ENCODE measurements at places on chromosomes 12 and 14.

DNA sequence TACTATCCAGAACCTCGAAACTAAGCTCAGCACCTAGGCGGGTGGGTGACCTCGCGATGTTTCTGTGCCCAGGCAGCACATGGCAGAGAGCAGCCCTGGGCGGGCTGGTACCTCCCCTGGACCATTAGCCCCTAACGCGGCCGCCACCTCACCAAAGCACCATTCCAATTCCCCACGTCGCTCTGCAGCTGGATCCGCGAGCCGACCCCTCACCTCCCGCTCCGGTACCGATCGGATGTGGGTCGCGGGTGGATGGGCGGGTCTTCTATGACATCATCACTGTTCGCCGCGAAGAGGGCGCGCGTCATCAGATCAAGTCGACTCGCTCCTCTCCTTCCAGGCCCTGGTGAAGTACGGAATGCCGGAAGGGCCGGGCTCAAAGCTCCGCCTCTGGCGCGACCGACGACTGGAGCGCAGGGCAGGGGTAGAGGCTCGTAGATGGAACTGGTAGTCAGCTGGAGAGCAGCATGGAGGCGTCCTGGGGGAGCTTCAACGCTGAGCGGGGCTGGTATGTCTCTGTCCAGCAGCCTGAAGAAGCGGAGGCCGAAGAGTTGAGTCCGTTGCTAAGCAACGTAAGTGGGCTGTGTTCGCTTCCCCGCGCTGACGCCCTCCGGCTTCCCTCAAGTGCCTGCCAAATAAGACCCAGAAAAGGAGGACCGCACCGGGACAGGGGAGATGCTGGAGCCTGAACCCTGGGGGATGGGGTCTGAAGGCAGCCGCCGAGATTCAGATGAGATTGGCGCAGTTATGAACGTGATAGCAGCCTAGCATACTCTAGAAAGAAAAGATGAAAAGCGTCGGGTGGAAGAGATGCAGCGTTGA lies at the start of the genes SLC38A6 and TRMT5:
SLC38A6 (plus strand) TSS at position 435 of the 822 bp plus-strand sequence; CDS start at position 468, 33 bp downstream.
TRMT5 (minus strand) TSS at position 269 of the 822 bp plus-strand sequence; CDS start at position 163, 106 bp downstream.
- peak; percentile 85 for ATAC-seq

DNA sequence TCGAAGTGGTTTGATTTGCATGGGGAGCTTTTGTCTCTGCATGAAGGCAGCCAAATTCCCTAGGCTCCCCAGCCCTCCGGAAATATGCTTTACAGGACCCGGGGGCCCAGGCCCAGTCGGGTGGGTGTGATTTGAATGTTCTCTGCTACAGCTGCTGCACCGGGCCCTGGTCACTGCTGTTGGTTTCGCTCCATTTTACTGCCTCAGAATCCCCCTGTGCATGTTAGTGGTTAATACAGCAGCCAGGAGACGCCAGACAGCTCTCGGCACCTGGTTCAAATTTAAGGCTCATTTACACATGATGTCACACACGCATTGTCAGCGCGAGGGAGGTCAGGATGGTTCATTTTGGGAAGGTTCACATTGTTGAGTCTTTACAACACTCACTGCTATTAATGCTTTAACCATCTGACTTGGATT lies 99.6 kb downstream of the SLC38A6 start:
- ATAC-seq, result no peak

- no peak for ATAC-seq
Measured at GRCh38 chr12:8987163-8987562, 2.2 kb upstream of the KLRG1 start.

DNA sequence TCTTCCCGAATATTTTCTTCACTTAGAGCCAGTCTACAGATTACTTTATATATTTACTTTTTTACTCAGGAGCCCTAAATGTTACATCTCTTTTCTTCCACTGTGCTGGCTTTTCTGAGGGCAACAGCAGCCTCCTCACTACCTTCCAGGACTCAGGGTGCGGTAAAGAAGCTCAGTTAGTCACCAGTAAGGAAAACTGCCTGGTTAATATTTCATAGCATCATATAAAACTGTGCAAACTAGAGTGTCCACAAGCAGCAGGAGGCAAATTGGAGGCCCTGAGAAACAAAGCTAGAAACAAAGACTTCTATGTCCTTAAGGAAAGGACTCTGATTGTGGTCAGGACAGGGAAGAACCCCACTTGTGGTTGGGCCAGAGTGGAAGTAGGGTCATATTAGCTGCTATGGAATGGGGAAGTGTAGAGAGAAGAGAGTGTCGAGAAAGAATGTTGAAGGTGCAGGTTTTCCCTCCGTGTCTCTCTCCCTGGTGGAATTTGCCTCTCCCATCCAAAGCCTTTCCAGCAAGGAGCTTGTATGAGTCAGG lies 220.1 kb downstream of the SLC15A4 start:
- ATAC-seq, result no peak

DNA sequence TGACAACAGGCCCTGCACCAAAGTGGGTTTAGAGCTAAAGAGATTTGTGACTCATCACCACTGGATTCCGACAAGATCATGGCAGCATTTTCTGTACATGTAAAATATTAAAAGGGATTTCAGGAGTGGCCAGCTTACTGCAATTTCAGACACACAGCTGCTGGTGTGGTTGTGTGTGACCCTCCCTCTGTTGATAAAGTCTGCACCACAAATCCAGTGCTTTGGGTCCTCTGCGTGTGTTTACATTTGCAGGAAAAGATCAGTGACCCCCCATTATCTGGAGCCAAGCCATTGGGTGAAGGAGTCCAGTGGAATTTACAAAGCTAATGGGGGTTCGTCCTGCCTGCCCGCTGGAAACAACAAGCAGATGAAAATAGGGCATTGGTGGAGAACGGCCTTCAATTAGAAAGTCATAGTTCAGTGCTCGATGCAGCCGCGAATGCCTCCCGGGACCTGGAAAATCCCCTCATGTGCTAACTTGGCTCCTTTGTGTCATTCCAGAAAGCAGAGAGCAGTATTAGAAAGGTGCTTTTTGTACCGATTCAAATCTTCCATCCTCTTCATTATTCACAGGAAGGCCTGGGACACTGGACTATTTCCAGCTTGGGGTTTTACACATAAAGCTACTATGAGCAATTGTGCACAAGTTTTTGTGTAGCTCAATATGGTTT lies 188.5 kb upstream of the TMEM132C start:
- no peak for ATAC-seq

- ATAC-seq, result no peak
Measured at GRCh38 chr12:19223695-19224094, 94.2 kb downstream of the PLEKHA5 start.

GRCh38 chr12:108099073-108099472 lies 30.0 kb upstream of the WSCD2 start:
- no peak for ATAC-seq

GRCh38 chr12:100721169-100721568 lies 73.4 kb upstream of the ANO4 start:
- no peak for ATAC-seq

- ATAC-seq, result no peak
Measured at GRCh38 chr12:130707571-130707891, 8.6 kb downstream of the RIMBP2 start.

DNA sequence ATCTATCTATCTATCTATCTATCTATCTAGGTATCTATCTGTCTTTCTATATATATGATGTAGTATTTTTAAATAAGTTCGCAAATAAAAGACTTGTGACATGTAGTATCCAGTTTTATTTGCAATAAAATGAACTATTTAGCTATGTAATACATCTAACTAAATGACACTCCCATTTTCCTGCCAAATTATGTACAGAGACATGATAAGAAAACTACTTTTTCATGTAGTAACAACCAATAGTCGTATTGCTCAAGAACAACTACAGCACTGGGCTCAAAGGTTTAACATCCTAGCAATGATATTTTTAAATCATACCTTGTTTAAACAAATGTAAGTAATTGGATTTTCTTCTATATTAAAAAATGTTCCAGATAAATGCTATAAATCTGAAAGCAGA lies 55.5 kb upstream of the FLRT2 start:
- no peak for ATAC-seq

GRCh38 chr14:46581036-46581671 lies 70.4 kb downstream of the RPL10L start:
- ATAC-seq, result no peak

GRCh38 chr12:127113945-127114344 lies 1153.0 kb upstream of the TMEM132C start:
- no peak for ATAC-seq

GRCh38 chr12:111100003-111100402 lies 179.6 kb upstream of the MYL2 start:
- ATAC-seq, result no peak

- ATAC-seq, result no peak
Measured at GRCh38 chr12:12744546-12745305, 27.6 kb downstream of the CDKN1B start.

- no peak for ATAC-seq
Measured at GRCh38 chr14:30296931-30297405, 262.0 kb upstream of the G2E3 start.

GRCh38 chr14:95468448-95469133 lies 47.9 kb downstream of the SYNE3 start:
- ATAC-seq, result no peak

DNA sequence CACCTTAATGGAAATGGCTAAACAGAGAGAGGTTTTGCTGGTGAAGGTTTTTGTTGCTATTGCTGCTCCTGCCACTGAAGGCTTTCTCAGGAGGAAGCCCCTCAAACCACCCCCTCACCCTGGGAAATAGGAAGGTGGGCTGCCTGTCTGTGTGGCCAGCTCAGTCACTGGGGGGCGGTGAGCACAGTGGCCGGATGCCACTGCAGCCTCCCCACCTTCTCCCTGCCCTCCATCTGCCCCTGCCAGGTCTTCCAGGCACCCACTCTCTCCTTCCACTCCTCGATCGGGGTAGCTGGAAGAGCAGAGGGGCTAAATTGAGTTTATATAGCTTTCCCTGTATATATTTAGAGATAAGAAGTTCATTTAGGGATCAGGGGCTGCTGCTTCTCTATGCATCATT lies 80.8 kb downstream of the PAPOLA start:
- ATAC-seq, result no peak

DNA sequence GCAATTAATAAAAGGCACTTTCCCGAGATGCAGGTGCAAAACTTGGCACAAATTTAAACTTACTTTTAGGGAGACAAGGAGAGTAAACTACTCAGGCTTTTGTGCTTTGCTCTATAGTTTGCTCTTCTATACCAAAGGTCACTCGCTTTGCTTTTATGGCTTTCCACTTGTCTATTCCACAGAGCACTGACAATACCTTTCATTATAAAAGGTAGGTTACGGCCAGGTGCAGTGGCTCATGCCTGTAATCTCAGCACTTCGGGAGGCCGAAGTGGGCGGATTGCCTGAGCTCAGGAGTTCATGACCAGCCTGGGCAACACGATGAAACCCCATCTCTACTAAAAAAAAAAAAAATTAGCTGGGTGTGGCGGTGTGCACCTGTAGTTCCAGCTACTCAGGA lies 32.9 kb downstream of the ALKBH1 start:
- no peak for ATAC-seq

DNA sequence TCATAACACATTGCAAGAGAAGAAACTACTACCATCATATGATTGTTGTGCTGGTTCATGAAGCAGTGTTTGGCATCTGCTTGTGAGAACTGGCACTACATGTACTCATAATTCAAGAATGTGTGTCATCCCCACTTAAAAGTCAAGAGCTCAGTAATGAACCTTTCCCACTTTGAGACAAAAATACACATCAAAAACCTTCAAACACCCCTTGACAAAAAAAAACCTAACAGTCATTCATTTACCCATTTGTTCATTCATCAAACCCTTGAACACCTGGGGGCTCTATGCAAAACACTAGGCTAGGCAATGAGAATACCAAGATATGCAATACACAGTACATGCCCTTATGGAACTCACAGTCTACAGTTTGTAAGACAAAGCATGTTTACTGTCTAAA lies 40.0 kb downstream of the KIF21A start:
- ATAC-seq, result peak; percentile 74

DNA sequence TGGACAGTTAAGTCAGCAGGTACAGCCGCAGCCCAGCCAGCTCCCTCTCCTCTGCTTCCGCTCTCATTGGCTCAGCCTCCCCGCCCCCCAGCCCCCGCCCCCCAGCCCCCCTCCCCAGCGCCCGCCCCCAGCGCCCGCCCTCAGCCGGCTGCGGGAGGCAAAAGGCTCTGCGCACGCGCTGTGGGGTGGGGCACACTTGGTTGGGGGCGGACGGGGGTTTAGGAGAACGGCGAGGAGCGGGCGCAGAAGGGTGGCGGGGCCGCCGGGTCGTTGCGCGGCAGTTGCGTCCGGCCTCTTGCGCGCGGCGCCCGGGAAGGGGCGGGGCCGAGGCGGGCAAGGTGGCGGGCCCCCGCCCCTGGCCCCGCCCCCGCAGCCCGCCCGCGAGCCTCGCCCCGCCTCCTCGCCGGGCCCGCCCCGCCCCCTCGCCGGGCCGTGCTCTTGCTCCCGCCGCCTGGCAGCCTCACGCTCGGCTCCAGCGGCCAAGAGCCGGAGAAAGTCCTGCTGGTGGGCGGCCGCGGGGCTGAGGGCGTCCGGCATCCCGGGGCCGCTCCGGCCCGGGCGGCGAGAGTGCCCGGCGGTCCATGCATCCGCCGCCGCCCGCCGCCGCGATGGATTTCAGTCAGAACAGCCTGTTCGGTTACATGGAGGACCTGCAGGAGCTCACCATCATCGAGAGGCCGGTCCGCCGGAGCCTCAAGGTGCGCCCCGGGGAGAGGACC lies at the start of gene PPP4R4:
PPP4R4 (plus strand) TSS at position 438 of the 719 bp plus-strand sequence; CDS start at position 582, 144 bp downstream.
- peak; percentile 85 for ATAC-seq

DNA sequence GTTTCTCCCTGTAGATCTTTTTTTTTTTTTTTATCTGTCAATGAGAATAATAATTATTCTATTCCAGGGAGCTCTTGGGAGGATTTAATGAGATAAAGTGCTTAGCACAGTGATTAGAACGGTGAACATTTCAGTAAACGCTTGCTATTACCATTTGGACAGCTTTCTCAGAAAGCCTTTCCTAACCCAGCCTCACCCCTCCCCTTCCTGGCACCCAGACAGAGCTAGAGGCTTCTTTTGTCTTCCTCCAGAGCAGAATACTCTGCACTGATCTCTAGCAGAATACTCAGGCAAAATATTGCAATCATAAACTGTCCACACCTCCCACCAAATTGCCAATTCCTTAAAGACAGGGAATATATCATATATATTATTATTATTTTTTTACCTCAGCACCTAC lies 66.6 kb downstream of the ERGIC2 start:
- ATAC-seq, result no peak

GRCh38 chr14:32169191-32169590 lies 32.7 kb upstream of the RNU6-7 start:
- no peak for ATAC-seq

- ATAC-seq, result no peak
Measured at GRCh38 chr14:23521785-23522640, 29.6 kb downstream of the ZFHX2 start.

DNA sequence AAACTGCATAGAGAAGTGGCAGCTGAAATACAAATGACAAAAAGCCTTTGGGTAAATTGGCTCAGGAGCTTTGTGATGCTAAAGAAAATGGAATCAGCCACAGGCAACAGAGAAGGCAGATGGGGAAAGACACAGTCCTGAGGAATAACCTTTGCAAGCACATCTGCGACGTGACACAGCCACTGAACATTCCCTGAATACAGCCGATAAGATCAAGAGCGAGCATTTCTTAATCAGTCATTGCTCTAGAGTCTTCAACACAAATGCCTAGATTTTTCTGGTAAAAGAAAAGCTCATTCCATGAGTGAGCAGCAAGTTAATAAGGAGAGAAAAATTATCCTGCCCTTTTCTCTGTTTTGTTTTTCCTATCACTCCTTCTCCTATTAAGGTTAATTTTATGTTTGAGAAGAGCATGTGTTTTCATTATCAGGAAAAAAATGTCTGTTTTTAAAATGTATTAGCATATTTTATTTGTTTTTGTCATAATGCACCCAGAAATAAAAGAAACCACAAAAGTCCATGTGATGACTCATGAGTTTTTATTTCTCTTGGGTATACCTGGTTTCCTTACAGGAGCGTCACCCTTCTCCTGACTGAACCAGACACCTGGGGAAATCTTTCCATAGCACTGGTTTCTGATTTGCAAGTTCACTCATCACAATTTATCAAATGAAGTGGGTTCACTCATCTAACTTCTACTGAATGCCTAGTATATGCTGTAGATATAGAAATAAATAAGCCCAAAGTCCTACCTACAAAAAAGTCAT lies 45.4 kb upstream of the PCED1B start:
- peak; percentile 52 for ATAC-seq

Measured in activated CD4-positive, CD25-positive, alpha-beta regulatory T cell treated with anti-CD3 and anti-CD28 coated beads, Interleukin-2, amount 50 U/mL, for 24 hours (primary cell).